Kidney (tissue), 22 donors: ENCODE measurements at places on chromosomes 3 and 15.

GRCh38 chr15:49168016-49168415, 2.0 kb upstream of the GALK2 start:
- no peaks in the 10 kb centered on the region for H3K36me3 ChIP-seq
- H3K4me1 ChIP-seq = peaks cover 5% of the 10 kb centered on the region
- no peak overlapping the region for H3K4me3 ChIP-seq
- H3K27me3 ChIP-seq = no peaks in the 10 kb centered on the region
- no peak overlapping the region for H3K27ac ChIP-seq

DNA sequence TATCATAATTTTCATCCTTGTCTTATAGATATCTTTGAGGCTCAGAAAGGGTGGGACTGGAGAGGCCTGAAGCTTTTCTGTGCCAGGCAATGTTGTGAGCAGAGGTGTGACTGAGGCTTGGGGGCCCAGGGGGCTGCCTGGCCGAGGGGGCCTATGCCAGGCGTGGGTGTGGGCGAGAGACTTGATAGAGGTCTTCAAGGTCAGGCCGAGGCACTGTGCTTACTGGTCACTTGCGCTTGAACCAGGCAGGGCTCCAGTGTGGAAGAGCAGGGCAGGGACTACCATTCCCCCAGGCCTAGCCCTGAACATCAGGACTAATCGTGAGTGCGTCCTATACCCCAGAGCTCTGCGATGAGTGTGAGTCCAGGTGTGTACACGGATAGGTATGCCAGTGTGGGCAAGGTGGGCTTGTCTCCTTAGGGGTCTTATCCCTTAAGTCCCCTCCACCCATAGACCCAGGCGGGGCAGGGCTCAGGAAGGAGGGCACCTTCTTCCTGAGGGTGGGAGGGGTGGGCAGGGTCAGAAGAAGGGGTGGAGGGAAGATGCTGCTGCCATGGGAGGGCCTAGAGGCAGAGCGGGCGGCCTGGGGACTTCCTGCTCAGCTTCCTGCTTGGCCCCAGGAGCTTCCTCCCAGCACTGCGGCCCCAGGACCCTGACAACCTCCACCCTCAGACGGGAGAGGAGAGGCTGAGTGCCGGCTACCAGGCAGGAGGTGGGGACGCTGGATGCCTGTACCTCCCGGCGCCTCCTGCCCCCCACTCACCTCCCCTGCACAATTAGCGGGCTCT, 84.7 kb downstream of the LINGO1 start:
- DNase-seq = no peak
- no peaks in the 10 kb centered on the region for H3K27me3 ChIP-seq
- no peaks in the 10 kb centered on the region for H3K4me1 ChIP-seq
- H3K27ac ChIP-seq = no peak overlapping the region

DNA sequence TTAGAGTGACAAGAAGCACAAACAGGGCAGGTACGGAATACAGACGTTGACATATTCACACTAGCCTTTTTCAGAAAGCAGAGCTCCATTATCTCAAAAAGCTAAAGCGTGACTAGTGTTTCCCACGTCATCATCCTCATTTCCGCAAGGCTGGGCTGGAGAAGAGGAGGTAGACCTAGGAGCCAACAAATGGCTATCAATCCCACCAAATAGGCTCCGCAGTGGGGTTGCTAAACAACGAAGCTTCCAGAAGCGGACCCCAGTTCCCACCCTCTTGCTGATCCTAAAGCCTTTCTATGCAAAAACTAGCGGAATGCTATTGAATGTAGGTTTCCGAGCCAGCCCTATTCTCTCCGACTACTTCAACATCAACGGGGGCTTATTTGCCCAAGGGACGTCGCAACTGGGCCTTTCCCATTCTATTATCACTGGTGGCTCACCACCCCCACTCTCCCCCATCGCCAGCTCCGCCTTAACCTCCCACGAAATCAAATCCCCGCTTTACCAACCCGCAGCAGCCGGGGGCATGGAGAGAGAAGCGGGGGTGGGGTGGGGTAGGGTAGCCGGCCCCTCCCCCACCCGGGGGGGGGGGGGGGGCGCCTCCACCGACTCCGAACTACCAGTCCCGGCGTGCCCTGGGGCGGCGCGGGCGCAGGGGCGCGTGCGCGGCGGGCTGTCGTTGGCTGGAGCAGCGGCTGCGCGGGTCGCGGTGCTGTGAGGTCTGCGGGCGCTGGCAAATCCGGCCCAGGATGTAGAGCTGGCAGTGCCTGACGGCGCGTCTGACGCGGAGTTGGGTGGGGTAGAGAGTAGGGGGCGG, at the start of gene MORF4L1:
TSS of gene MORF4L1 (plus strand) at position 736 of the 817 bp plus-strand sequence. CDS start 128 bp downstream, outside the sequence.
- no peaks in the 10 kb centered on the region for H3K36me3 ChIP-seq
- H3K4me3 ChIP-seq = peak within 1 kb of the TSS; percentile 97
- H3K27me3 ChIP-seq = no peaks in the 10 kb centered on the region
- DNase-seq = peak; percentile 99

DNA sequence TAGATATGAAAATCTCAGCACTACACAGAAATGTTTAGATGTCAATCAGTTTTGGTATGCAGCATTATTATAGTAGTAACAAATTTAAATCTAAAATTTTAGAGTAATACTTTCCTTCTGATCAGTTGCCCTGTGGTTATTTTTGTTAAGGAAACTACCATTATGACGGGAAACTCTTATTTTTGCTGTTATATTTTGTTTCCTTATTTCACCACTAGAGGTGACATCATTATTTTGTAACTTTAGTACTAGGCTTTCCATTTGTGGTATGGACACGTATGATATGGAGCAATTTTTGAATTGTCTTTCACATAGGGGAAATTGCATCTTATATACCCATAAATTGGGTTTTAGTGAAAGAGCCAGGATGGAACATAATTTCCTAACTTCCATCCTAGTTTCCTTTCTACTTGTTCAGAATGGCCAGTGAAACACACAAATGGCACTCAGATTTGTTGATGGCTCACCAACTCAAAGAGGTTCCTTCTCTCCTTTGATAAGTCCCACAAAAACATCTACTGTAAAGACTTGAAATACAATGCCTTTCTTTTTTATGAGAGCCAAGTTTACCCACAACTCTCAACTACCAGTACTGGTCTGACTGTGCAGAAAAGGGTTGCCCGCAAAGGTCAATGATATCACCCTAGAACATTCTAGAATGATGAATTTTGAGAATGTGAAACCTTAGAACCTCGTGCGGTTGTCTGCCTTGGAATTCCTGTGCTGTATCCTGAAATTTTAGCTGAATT, 19.4 kb upstream of the PPP4R2 start:
- no peak overlapping the region for H3K27ac ChIP-seq
- no peaks in the 10 kb centered on the region for H3K27me3 ChIP-seq
- no peaks in the 10 kb centered on the region for H3K36me3 ChIP-seq
- no peak for DNase-seq
- H3K4me1 ChIP-seq = no peaks in the 10 kb centered on the region

DNA sequence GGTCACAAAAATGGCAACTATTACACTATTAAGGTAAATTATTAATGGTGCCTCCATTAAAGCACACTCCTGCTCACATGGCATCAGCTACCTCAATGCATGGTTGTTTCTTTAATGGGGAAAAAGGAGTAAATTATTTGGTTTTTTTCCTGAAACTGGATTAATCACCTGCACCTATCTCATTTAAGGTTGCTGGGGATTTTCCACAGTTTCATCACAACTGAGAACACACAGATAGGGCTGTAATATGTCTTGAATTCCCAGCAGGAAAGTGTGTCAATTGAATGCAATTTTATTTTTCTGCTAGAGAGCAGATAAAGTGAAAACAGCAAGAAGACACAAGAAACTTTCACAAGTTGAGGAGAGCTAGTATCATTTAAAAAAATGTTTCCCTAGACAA, 36.4 kb downstream of the RFTN1 start:
- DNase-seq = no peak
- H3K36me3 ChIP-seq = no peaks in the 10 kb centered on the region
- H3K27me3 ChIP-seq = no peaks in the 10 kb centered on the region
- peaks cover 5% of the 10 kb centered on the region for H3K4me1 ChIP-seq
- H3K4me3 ChIP-seq = no peak overlapping the region
- H3K27ac ChIP-seq = no peak overlapping the region

DNA sequence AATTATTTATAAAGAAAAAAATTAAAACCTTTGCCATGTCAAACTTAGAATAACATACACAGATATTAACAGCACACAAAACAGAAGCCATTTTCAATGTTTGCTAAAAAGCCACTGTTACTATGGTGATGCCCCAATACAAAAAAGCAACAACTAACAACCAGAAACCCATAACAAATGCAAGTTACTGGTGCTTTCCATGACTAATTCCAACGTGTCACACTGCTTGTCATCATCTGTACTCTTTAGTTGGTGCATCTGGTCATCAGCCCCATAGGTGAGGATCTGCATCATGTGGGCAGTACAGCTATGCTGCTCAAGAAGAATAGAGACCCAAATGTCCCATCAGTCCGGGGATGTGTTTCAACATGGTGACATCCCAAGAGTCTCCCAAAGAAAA, 52.8 kb downstream of the ATP8B4 start:
- no peaks in the 10 kb centered on the region for H3K36me3 ChIP-seq
- no peaks in the 10 kb centered on the region for H3K27me3 ChIP-seq
- no peak overlapping the region for H3K27ac ChIP-seq
- no peaks in the 10 kb centered on the region for H3K4me1 ChIP-seq

DNA sequence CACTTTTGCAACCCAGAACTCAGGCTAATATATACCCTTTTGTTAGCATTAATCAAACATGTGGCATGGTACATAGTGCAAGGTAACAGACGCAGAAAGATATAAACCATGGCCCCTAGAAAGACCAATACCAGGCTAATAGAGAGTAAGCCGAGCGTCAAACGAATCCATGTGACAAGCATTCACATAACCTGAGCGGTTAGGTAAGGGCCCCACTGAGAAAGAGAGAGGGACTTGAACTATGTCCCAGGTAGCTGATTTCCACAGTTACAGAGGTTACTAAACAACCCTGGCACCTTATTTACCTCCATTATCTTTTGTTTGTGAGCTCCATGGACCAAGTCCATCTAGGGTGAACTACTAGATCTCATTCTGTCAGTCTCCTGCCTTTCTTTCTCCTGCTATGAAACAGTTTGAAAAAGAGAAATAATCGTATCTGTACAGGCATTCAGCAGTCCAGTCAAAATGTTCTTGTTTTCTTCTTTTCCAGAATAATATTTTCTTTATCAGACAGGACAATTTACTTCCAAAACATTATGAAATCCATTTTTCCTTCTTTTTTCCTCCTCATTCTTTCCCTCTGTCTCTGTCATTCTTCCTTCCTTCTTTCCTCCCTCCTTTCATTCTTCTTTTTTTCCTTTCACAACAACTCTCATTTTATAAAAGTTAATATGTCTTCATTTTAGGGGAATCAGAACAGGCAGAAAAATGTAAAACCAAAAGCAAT, 30.5 kb upstream of the TNFSF10 start:
- no peak for DNase-seq
- H3K4me3 ChIP-seq = no peak overlapping the region
- H3K36me3 ChIP-seq = no peaks in the 10 kb centered on the region
- H3K4me1 ChIP-seq = no peaks in the 10 kb centered on the region
- H3K27ac ChIP-seq = no peak overlapping the region

DNA sequence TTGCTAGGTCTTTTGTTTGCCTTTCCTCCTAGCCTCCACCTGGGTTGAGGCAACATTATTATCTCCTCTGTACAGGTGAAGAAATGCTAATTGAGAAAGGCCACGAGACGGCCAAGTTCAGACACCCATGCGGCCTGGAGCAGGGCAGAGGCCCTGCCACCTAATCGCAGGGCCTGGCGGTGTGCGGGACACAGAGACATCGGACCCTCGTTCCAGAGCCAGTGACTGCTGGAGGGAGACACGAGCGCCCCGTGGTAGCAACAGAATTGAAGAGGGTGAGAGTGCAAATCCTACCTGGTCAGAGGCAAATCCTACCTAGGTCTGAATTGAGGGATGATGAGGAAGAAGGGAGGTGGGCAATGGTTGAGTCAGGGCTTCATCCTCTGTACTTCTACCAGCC, 113.8 kb upstream of the MEF2A start:
- no peak for DNase-seq
- H3K27ac ChIP-seq = peak overlapping the region; percentile 59
- H3K4me3 ChIP-seq = no peak overlapping the region
- no peaks in the 10 kb centered on the region for H3K27me3 ChIP-seq

DNA sequence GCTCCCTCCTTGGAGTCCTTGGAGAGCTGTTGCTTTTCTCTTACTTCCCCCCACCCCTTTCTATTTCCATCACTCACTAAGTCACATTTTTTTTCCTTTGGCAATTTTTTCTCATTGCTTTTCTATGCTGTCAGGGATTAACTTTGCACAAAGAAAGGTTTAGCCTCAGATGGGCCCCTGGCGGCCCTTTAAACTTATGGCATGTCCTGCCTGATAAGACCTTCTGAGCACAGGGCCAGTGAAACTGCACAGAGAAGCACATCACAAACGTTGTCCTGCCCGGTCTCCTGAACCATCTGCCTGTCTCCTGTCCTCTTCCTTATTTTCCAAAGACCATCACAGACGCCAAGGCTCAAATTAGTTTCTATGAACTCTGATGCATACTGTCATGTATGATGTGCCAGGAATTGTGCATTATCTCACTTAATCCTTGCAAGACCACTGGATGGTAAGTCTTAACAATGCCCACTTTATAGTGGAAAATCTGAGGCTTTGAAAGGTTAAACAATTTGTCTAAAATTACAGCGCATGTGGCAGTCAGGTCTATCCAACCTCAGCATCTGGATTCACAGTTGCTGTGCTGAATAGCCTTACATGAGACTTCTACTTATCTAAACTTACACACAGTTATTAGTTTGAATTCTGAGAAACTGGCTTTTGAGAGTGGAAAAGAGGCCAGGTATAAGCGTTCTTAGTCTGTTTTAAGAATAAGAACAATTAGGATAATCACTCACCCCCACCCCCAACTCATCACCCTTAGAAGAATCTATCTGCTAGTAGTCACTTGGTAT, 648.1 kb downstream of the NTRK3 start:
- H3K27me3 ChIP-seq = no peaks in the 10 kb centered on the region
- H3K4me3 ChIP-seq = no peak overlapping the region
- H3K4me1 ChIP-seq = no peaks in the 10 kb centered on the region
- H3K27ac ChIP-seq = no peak overlapping the region
- no peaks in the 10 kb centered on the region for H3K36me3 ChIP-seq

DNA sequence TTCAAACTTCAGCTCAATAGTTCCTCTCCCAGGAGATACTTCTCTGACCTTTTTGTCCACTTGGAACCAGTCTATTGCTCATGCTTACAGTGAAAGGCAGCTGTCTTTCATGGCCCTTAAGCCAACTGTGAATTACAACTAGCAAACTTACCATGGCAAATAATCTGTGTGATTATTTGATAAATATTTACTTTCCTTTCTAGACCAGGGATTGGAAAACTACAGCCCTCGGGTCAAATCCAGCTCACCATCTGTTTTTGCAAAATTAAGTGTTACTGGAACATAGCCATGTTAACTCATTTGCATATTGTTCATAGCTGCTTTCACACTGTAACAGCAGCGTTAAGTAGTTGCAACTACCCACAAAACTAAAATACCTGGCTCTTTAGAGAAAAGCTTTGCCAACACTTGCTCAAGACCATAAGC, 289.1 kb upstream of the MCTP2 start:
- H3K27ac ChIP-seq = no peak overlapping the region
- no peak for DNase-seq
- no peaks in the 10 kb centered on the region for H3K27me3 ChIP-seq
- no peak overlapping the region for H3K4me3 ChIP-seq
